Stimulated activated CD4-positive, alpha-beta T cell treated with anti-CD3 and anti-CD28 coated beads, TNF-alpha, amount 100 ng/mL, for 48 hours (primary cell): ENCODE measurements at places on chromosomes 12 and 14.
A peak's percentile ranks its signal among the peaks of the same experiment; 100 is the strongest.

GRCh38 chr12:105334582-105334981 lies 4.1 kb downstream of the C12orf75 start:
- no peak for DNase-seq

GRCh38 chr12:78696267-78696666 lies 168.3 kb upstream of the SYT1 start:
- DNase-seq: no peak

- DNase-seq: no peak
These were observed 33.9 kb downstream of the FOXN3 start for GRCh38 chr14:89382901-89383845.

- no peak for DNase-seq
These were observed 133.1 kb downstream of the DAAM1 start for GRCh38 chr14:59321626-59321949.

DNA sequence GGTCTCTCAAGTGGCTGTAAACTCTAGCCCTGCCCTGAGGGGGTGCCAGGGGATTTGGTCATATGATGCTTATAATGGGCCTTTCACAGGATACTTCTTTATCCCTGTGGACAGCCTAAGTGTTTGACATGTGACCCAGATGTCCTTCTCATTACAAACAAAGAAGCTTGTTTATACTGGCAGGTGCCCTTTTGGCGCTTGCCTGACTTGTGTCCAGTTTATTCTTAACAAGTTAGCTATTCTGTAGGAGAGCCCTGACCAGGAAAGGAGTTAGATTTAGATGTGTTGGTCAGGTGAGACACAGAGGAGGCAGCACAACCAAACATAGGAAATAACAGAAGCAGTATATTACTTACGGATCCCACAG lies 51.9 kb downstream of the CCDC91 start:
- no peak for DNase-seq

- DNase-seq: no peak
These were observed 46.6 kb upstream of the CDKN3 start for GRCh38 chr14:54350203-54350602.

GRCh38 chr12:66679461-66680084 lies 697 bp upstream of the GRIP1 start:
- DNase-seq: no peak

- DNase-seq: no peak
These were observed 55.6 kb upstream of the ACTN1 start for GRCh38 chr14:69034612-69035262.

DNA sequence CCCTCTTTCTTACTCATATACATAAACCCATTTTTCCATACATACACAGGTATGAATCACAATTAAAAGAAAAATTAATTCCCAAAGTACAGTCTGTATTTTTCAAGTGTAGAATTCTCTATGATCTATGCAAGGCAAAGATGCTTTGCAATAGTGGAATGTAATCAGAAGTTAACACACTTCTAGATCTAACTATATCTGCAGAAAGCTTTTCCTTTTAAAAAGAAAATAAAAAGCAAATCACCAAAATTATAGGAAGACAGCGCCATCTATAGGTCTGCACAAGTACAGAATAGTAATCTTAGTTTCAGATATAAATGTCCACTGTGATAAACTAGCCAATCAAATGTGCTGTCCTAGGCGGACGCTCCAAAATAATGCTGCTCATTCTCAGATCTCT lies 22.0 kb downstream of the SLC25A21 start:
- no peak for DNase-seq

GRCh38 chr14:55665067-55665675 lies 85.2 kb downstream of the KTN1 start:
- DNase-seq: no peak

GRCh38 chr12:87274594-87275245 lies 754.5 kb downstream of the C12orf50 start:
- DNase-seq: no peak

DNA sequence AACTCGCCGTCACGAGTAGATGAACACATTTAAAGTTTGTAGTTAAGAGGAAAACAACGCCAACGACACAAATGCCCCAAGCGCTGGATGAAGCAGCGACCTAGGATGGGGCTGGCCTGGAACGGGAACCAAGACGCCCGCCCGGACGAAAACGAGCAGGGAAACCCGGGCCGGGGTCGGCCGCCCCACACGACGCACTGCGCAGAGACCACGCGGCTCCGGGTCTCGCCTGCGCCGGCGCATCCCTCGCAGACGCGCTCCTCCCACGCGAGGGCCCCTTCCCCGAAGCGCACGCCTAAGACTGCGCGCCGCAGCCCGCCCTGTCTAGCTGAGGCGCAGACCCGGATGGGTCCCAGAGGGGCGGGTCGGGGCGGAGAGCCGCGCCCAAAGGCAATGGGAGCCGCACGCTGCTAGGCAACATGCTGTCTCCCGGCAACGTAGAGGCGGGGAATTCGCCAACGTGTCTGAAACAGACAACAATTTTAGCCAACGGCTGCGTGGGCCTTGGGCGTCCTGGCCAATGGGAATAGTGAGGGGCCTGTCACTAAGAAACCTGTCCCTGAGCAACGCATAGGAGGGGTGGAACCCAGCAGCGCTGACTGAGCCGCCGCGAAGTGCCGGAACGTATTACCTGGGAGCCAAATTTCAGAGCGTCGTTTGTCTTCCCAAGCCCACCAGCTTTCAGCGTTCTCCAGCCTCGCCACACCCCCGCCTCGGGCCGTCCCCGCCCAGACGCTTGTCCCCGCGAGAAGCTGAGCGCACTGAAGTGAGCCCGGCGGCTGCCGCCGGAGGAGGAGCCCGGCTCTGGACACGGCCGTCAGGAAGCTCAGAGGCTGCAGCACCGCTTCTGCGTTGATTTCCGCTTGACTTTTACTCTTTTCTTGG lies 21.0 kb upstream of the CHFR start:
- DNase-seq: peak; percentile 95

- peak; percentile 76 for DNase-seq
These were observed 14.1 kb downstream of the SUSD6 start for GRCh38 chr14:69625299-69626131.

GRCh38 chr14:70808416-70809224 lies 693 bp downstream of the MAP3K9 start:
- peak; percentile 7 for DNase-seq

GRCh38 chr12:116975779-116976393 lies 65.1 kb downstream of the FBXW8 start:
- no peak for DNase-seq

DNA sequence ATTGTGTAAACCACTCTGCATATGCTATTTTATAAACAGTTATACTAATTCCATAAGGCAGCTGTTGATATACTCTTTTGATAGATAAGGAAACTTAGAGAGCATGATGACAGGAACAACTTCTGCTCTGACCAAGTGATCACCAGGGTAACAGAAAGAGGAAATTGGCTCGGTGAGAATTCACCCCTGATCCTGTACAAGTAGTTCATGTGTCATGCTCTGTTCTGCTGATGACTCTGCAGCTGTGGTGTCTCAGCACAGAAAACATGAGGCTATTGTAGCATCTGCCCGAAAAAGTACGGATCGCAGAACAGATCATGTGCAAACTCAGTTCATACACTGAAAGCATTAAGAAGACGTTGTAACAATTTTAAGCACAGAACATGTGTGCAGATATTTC lies 345.0 kb downstream of the LRIG3 start:
- no peak for DNase-seq

DNA sequence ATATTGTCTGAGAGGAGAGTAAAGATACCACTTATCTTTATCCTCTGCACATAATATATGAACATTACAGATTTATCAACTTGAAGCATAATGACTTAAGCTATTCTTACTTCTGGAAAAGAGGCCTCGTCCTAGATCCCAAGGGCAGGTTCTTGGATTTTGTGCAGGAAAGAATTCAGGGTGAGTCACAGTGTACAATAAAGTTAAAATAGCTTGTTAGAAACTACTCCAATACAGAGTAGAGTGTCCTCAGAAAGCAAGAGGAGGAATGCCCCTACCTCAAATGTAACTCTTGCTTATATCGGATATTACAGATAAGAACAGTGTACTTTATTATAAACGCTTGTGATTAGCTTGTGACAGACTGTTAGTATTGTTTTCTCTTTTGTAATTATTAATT lies 41.9 kb upstream of the ABCC9 start:
- no peak for DNase-seq

DNA sequence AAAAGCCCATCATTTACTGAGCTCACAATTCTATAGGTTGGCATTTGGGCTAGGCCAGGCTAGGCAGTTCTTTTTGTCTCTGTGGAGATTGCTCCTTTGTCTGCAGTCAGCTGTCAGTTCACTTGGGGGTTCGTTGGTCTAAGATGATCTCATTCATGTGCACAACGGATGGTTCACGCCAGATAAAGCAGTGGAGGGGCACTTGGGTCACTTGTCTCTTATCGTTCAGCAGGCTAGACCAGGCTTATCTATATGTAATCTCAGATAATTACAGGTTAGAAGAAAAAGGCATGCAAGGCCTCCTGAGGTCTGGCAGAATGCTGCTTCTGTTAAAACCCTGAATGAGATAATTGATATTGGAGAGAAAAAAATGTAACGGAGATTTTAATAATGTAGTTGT lies 119.0 kb upstream of the ATP2B1 start:
- DNase-seq: no peak

DNA sequence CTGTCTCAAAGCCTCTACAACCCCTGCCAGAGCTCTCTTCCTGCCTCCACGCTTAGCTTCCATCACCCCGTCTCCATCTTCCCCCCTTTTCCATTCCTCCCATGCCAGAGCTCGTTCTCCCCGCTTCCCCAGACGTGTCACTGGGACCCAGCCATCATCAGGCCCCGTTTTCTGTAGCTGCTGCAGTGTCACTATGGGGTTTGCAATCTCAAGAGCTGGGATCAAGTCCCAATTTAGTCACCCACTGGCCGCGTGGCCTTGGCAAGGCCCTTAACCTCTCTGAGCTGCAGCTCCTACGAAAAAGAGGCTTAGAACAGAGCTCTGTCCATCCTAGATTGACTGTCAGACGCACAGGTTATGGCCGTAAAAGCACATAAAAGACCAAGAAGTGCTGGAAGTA lies 901 bp upstream of the FAIM2 start:
- no peak for DNase-seq

DNA sequence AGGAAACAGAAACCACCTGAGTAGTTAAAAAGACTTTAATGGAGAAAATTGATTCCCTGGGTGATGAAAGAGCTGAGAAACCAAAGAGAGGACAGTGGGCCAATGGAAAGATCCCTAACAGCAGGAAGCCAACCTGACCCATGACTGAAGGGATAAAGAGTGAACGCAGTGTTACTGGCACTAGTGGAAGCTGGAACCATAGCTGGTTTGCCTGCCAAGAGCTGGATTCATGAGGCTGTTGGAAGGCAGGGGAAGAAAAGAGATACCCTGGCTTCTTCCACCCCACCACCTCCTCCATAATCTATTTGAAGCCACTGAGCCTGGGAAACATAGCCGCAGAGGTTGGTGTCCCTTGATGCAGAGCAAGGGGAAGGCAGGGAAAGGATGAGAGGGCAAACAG lies 125.5 kb upstream of the PRKD1 start:
- DNase-seq: no peak

- no peak for DNase-seq
These were observed 45.1 kb upstream of the PNMA1 start for GRCh38 chr14:73759183-73759713.

DNA sequence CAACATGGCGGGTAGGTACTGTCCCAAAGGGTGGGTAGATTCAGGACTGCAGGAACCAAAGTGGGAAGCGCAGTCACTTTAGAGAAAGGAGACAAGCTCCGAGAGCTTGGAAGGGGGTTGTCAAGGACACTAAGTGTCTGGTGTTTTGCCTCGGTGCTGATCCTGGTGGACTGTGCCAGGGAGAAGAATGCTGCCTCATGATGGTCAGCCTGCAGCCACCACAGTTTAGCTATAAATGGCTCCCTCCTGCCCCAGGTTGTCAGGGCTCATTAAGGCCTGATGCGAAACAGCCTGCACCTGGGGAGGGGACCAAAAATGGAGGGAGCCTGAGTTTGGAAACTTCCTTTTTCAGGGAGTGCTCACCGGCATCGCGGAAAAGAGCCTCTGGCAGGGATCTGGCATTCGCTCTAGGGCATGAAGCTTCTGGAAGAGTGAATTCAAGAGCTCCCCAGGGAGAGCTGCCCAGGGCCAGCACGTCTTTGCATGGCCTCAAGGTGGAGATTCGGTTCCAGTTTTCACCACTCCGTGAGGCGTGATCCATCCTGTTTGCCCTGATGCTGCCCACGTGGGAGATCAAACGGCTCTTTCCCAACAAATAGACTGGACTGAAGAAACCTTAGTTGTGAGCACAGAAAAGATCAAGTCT lies 164.0 kb downstream of the FOXN3 start:
- DNase-seq: no peak

- no peak for DNase-seq
These were observed 12.8 kb downstream of the LRCOL1 start for GRCh38 chr12:132597333-132598316.

GRCh38 chr12:54526812-54527630 lies 22.4 kb upstream of the PDE1B start:
- no peak for DNase-seq

DNA sequence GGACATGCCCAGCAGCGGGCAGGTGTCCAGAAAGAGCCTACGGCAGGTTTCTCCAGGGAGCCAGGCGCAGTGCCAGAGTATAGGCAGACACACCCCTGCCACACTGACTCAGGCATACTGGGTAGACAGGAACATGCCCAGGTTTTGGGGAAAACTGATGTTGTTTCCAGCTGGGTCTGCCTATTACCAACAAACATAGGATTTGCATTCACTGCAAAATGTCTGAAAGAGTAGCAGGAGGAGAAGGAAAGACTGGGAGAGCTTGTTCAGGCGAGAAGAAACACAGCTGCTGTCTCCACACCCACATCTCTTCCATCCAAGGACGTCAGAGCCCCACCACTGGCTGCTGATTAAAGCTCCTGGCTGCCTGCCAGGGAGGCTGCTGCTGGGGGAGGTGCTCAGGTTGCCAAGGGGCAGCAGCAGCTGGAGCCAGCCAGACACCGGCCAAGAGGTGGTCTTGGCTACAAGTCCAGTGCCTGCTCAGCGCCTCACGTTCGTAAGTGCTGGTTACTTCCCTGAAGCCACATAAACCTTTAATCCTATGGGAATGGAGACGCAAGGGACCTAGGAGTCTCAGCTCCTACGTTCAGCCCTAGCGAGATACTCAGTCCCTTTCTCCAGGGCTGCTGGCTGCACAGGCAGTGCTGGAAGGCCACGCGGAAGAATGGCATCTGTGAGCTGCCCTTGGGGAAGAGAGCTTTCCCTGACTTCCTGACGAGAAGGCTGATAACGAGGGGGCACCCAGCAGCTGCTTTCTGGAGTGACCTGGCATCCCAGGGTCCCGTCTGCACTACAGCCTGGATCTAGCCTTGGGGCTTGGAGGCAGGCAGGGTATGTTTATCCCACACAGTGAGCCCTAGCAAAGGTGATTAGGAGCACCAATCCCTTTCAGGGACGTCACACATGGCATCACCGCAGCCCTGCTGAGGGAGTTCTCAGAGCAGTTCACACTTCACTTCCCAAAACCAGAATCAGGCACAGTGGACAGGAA lies 58.1 kb downstream of the PLEKHG3 start:
- no peak for DNase-seq

GRCh38 chr14:22280497-22281316 lies 308.3 kb downstream of the DAD1 start:
- DNase-seq: no peak
